Coronary artery (tissue), 2 donors: ENCODE measurements at places on chromosomes 7 and 10.

GRCh38 chr7:80499350-80499953 lies 12.4 kb downstream of the GNAT3 start:
- DNase-seq = no peak

GRCh38 chr7:42152329-42153205 lies 84.4 kb downstream of the GLI3 start:
- DNase-seq = no peak

DNA sequence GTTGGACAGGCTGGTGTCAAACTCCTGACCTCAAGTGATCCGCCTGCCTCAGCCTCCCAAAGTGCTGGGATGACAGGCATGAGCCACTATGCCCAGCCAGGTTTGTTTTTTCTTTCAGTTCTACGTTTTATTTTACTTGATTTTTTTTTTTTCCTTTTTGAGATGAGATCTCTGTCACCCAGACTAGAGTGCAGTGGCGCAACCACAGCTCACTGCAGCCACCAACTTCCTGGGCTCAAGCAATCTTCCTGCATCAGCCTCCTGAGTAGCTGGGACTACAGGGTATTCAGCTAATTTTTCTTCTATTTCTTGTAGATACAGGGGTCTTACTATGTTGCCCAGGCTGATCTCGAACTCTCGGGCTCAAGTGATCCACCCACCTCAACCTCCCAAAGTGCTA lies 24.3 kb downstream of the GDI2 start:
- DNase-seq = no peak

GRCh38 chr10:105189463-105189800 lies 548.3 kb downstream of the SORCS3 start:
- DNase-seq = no peak

DNA sequence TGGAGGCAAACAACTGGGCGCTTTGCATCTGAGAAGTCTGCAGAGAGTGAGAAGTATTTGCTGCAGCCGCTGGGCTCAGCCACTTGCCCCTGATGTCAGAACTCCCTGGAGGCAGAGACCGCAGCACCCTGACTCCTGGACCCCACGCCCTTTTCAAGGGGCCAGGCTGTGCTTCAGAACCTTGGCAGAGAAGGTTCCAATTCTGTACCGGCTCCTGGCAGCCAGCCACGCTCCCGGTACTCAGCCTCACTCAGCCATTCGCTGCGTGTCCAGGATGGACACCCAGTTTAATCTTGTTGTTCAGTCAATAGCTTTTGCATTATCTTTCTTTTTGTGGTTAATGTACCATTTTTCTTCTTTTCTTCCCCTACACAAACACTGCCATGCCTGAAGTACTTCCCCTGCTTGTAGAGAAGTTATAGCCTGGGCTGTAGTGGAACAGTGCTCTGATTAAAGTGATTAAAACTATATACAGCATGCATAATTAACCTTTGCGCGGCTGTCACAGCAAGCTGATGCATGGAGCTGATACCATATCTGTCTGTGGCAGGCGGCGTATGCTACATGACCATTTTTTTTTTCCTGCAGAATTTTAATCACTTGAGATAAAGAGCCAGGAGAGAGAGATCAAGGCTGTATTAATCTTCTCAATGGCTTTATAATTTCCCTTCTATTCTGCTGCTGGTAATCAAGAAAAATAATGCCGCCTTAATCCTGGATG lies 578.5 kb downstream of the SDK1 start:
- DNase-seq = peak; percentile 26

DNA sequence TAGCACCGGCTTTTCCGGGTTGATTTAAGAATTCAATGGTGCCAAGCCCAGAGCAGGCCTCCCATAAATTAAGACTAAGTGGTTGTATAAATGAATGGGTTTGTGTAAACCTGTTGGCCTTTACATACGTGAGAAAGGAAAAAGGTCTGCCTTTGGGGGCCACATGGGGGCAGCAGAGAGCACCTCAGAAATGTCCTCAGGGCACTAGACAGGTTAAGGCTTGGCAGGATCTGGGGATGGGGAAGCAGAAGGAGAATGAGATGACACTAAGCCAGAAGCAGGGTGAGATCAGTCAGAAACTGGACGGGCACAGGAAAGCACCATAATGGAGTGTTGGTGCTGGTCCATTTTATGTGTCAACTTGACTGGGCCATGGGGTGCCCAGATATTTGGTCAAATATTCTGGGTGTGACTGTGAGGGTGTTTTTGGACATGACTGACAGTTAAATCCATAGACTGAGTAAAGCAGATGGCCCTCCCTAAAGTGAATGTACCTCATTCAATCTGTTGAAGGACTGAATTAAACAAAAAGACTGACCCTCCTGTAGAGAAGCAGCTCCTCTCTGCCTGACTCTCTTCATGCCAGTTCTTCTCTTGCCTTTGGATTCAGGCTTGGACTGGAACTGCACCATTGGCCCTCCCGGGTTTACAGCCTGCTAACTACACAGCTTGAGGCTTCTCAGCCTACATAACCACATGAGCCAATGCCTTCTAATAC lies 58.9 kb downstream of the FRMPD2 start:
- no peak for DNase-seq
